Effector memory CD4-positive, alpha-beta T cell (primary cell): ENCODE measurements at places on chromosomes 1 and 21.

DNA sequence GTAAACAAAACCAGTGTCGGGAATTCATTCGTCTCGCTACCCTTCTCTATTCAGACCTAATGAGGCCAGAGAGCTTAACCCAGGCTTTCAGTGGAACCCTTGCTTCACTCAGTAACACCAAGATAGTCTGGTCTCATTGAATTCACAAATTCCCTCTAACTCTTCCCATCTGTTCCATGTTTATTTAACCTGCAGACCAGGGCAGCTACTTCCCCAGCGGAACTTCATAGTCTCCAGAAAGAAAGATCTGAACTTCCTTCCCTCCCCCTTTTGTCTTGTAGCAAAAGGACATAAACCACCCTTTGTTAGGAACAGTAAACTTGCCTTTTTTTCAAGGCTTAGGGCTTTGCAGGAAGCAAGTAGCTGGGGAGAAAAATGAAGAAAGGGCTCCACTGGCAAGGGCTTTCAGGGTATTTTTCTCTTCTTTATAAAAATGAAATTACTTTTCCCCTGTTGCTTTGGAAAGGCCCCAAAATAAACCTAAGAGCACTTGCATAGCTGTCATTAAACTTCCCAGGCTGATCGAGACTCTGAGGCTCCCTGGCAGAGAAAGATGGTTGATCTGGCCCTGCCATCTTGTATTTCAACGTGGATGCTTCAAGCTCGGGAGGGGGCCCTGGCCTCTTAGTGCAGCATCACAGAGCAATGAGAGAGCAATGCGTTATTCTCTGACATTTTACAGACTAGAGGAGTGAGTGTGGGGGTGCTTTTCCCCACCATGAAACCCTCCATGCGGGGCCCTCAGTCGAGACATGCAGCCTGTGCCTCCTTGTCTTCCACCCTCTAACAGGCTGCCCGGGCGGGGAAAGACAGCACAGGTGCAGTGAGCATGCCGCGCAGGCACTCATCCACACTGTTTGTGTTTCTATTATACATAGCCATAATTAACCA, 30.0 kb downstream of the MIS18A start:
- no peak for DNase-seq

GRCh38 chr21:21030311-21030710, 32.1 kb downstream of the NCAM2 start:
- no peak for DNase-seq

GRCh38 chr1:25503551-25504426, 39.6 kb upstream of the LDLRAP1 start:
- peak; percentile 50 for DNase-seq

- DNase-seq = no peak
Measured at GRCh38 chr1:66764994-66765578, 12.8 kb downstream of the DYNLT5 start.

DNA sequence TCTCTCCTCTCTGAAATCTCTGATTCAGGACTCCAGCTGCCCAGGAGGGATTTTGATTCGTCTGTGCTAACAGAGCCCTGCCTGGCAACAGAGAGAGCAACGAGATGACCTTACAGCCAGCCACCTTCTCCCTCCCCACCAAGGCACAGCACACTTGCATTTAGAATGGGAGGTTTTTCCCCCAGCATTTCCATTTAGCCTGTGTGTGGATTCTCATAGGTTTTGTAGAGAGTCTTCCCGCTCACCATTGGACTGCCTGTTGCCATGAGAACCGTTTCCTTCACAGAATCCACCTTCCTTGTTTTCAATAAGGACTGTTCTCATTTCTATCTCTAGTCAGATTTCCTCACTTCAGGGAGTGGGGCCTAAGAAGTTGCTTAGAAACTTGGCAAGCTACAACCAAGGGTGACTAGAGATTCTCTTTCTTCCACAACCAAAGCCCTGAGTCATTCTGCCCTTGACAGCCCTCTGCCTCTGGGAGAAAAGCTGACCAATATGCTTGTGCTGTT, 5.8 kb upstream of the IKBKE start:
- DNase-seq = no peak

DNA sequence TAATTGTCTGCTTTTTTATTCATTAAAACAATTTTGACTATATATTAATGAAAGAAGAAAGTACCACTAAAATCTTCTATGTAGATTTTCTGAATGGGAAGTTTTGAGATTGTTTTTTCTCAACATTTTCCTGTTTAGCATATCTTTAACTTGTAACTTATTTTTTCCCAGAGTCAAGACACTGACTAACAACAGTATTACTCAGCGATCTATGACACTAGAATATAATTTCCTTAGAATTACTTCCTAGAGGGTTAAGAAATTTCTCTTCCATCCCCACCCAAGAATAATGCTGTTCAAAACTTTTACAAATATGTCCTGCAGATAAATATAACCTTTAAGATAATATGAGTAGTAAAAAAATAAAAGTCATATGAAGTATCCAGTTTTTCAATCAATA, 218.2 kb upstream of the NR5A2 start:
- DNase-seq = no peak

GRCh38 chr1:155934097-155934935, at the start of gene KHDC4:
Gene KHDC4, minus strand, starts transcription at chr1:155934413. Its CDS starts 40 bp downstream, at chr1:155934373.
- DNase-seq = peak; percentile 94
